ENCODE measurements at places on chromosomes 2 and 18. TPM values are rescaled to one million over a fixed set of nuclear protein-coding genes. Genes with fewer than 3 reads are reported as not detected.

The TMEM178A gene
- total RNA-seq, result 24.2 TPM

The ADAM23 gene
- total RNA-seq, result 44.1 TPM

The FIGN gene
- 40.4 TPM for total RNA-seq

The GALNT14 gene
- 20.5 TPM for total RNA-seq

The PID1 gene
- 32.8 TPM for total RNA-seq

The ABHD1 gene
- total RNA-seq, result 0.46 TPM

The NEU2 gene
- not detected for total RNA-seq

The PRKAG3 gene
- total RNA-seq, result not detected

The CBLN2 gene
- 127 TPM for total RNA-seq

The C2orf80 gene
- total RNA-seq, result 38.1 TPM

The SERPINB4 gene
- total RNA-seq, result not detected

The ABCA12 gene
- total RNA-seq, result 0.23 TPM

The ABCG8 gene
- 1.2 TPM for total RNA-seq

The ANKMY1 gene
- total RNA-seq, result 15.5 TPM

The DYSF gene
- total RNA-seq, result 1.8 TPM

The TBR1 gene
- 3.9 TPM for total RNA-seq

The CHRND gene
- total RNA-seq, result 0.23 TPM

The GAD1 gene
- total RNA-seq, result 163 TPM

The IL1R2 gene
- total RNA-seq, result not detected

The KCTD1 gene
- 33.4 TPM for total RNA-seq

The HOXD1 gene
- not detected for total RNA-seq

The UCN gene
- total RNA-seq, result 0.92 TPM

The MAP3K19 gene
- total RNA-seq, result 9.5 TPM

The CCDC74A gene
- 10.4 TPM for total RNA-seq

The DNAJC5G gene
- 0.23 TPM for total RNA-seq

The ARHGAP28 gene
- total RNA-seq, result 10.1 TPM

The MC2R gene
- total RNA-seq, result not detected

The CRYGD gene
- 3.7 TPM for total RNA-seq

The ALK gene
- 21.0 TPM for total RNA-seq

The CIB4 gene
- total RNA-seq, result not detected

The FAM110C gene
- total RNA-seq, result 2.3 TPM

The CHRNG gene
- total RNA-seq, result not detected

The GPATCH11 gene
- total RNA-seq, result 21.5 TPM

The TRIB2 gene
- 205 TPM for total RNA-seq

The ACMSD gene
- total RNA-seq, result not detected

The VRK2 gene
- total RNA-seq, result 3.5 TPM

The LIPG gene
- total RNA-seq, result 6.9 TPM

Measured in diencephalon (tissue), 1 donor.